ENCODE measurements at places on chromosomes 13 and 19.

DNA sequence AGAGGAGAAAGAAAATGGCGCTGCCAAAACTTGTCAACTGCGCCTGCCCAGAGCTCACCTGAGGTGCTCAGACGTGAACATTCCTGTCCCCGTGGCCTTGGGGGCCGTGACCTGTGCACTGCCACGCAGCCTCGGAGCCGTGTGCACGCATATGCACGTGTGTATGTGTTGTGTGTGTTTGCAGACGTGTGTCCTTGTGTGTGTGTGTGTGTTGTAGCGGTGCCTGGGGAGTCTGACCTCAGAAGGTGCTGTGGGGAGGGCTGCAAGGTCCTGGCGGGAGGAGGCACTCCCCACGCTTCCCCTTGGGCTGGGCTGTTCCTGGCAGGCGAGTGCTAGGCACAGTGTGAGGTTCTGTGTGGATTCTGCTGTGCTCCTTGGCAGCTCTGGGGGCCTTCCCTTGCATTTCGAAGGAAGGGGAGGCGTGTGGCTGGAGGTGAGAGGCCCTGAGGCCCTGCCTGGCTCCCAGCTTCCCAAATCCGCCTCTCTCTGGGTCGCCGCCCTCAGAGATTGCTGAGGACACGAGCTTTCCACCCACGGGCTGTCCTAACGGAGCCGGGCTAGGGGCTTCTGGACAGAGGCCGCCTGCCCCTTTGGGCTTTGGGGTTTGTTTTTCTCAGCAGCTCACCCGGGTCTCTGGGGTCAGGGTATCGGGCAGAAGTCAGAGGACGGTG is 4.5 kb downstream of the BSG start:
- DNase-seq, result no peak

- no peak for DNase-seq
Observed at GRCh38 chr13:36839981-36840380, 21.0 kb downstream of the RFXAP start.

GRCh38 chr19:29881386-29881785 is 60.7 kb upstream of the URI1 start:
- no peak for DNase-seq

- no peak for DNase-seq
Observed at GRCh38 chr19:55526216-55527196, 10.4 kb downstream of the SBK2 start.

DNA sequence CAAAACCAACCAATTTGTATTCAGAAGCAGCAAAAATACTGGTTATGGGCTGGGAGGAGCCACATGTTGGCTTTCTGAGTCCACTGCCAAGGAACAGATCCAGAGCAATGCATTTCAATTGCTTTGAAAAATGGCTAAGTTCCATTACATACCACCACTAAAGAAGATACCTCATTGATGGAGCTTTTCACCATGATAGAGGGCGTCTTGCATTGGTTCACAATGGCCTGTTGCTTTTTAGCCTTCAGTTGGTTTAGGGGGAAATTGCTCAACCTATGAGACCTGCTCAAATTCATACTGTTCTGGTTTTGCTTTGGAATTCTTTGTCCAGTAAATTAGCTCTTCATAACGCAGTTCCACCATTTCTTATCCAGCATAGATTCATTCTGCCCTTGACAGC is 21.2 kb upstream of the CPB2 start:
- DNase-seq, result no peak

- DNase-seq, result no peak
Observed at GRCh38 chr19:38216785-38217641, 7.0 kb downstream of the DPF1 start.

DNA sequence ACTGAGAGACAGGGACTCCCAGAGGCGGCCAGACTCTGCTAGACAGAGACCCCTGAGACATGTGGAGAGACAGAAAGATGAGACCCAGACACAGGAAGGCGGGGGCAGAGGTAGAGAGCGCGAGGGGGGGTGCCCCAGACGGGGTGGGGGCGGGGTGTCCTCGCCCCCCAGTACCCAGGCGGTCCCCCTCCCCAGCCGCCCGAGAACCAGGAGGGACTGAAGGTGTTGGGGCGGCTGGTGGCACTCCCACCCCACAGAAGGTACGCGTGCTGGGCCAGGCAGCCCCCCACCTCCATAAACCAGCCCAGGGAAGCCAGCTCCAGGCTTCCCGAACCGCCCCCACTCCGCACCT is 336 bp downstream of the SLC8A2 start:
- DNase-seq, result no peak

DNA sequence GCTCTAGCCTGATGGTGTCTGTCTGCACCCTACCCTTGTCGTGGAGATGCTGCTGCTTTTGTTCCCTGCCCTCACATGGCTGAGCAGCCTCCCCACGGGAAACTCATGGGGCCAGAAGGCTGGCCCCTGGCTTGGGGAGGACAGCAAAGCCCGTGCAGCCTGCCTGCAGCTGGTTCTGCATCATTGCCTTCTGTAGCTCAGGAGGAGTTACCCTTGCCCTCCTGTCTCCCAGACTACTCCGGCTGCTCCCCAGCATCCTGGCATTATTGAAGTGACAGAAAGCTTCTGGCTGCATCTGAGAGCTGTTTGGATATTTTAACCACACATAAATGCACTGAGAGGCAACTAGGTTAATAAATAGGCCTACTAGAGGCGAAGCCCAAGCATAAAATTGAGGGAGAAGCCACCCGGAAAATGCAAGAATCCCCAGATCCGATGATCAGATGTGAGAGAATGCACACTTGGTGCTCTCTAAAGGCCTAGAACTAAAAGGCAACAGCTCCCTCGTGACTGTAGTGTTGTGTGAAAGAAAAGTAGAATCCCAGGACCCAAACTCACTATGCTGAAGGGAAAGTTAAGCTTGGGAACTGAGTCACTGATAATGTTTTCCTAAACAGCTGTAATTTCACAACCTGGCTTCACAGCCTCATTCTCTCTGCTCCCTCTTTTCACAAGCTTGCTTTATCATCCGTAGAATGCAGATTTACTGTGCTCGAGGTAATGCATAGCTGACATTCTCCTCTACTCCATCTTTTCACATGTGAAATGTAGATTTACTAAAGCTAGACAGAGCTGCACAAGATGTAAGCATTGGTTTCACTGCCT is 110.8 kb downstream of the TNFRSF19 start:
- DNase-seq, result no peak

DNA sequence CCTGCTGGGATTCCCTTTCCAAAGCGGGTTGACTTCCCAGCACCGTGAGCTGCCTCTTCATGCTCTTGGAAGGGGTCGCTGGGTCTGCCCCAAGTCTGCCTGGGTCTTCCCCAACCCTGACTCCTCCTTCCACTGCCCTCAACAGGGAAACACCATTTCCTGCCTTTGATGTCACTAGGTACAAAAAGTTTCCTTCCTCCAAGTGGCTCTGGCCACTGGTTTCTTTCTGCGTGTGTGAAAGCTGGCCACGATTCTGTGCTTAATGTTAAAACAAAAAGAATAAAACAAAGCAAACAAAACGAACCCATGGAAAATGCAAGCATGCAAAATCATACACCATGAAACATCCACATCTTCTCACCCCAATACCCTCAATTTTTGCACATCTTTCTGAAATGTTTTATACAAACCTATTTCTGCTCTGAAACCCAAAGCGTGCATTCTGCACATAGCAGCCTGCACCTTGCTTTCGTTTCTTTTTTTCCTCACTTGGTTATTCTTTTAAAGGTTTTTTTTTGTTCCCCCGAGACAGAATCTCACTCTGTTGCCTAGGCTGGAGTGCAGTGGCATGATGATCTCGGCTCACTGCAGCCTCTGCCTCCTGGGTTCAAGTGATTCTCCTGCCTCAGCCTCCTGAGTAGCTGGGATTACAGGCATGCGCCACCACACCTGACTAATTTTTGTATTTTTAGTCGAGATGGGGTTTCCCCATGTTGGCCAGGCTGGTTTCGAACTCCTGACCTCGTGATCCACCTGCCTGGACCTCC is 12.5 kb upstream of the TNFSF9 start:
- DNase-seq, result no peak

GRCh38 chr19:4774136-4774535 is 17.4 kb upstream of the FEM1A start:
- no peak for DNase-seq

DNA sequence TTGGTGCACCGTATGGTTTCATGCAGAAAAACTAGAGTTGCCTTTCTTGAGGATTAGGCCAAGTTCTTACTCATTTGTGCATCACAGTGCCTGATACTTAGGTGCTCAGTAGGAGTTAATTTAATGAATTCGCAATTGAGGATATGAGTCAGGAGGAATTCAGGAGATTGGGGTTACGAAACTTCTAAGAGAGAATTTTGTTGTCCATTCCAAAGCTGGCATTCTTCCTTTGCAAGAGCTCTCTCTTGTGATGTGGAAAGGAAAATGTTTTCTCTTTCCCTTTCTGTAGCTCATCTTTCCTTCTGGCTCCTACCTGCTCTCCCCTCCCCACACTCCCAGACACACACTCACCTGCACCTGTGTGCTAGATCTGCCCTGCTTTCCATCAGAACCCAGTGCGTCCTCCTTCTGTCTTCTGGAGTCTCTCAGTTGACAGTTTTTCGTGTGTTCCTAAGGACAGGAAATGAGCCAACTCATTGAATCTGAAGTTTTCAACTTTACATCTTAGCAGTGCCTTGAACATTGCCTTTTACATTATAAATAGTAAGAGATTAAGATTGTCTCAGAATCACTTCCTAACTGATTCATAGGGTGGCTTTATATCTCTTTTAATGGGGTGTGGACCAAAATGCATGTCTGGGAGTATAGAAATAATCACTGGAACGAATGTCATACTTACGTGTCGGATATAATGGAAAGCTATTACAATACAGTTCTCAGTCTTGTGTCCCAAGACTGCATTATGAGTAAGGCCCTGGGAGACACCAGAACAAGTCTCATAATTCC is 19.7 kb upstream of the ERCC5 start:
- DNase-seq, result no peak

DNA sequence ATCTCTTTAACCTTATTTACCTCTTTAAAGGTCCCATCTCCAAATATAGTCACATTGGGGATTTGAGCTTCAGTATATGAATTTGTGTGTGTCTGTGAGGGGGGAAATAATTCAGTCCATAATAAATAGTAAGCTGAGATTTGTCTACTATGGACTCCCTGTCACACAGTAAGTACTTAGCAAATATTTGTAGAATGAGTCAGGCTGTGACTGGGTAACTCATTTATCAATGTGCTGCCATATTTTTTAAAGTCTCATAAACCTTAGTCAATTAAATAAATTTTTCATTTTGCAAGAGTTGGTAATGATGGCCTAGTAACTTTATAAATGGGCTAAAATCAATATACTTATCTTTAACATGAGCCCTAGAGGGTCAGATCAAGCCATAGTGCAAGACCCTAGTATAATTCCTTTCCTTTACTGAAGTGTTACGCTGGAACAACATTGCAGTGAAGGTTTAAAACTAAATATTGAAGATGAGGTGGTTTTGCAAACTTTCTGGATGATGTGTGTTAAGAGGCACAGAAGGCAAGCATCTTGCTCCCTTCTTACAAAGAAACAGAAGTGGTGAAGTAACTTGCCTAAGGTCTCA is 305.1 kb downstream of the KCNRG start:
- DNase-seq, result no peak

Data from globus pallidus (tissue), 1 donor.